Lower lobe of right lung (tissue), 2 donors: ENCODE measurements at places on chromosomes 1 and 21.

- no peak for DNase-seq
These were observed 167.9 kb downstream of the ASTN1 start for GRCh38 chr1:176996456-176997090.

DNA sequence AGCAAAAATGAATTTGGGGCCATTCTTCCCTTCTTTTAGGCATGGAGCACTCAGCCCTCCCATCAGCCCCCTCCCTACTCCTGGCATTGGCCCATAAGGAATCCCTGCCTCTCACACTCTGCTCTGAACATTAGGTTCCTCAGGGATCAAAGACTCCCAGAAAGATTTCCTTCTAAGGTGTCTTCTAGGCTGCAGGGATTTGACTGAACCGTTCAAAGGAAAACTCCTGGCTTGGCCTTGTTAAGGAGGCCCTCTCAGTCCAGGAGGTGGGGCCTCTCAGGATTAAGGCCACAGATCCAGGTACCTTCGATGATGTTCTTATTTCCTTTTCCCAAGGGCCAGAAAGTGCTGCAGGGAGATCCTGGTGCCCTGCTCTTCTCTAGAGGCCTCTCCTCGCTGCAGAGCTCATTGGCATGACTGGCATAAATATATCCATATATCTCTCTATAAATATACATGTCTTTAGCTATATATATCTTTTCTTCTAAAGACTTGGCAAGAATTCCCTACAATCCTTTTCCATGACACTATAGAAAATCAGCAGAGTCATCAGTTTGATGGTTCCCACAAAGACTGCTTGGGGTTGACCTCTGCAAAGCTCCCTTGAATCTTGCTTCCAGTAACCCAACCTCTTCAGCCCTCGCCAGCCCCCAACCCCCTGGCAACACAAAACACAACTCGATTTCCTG, 59.1 kb downstream of the PLXNA2 start:
- no peak for DNase-seq

DNA sequence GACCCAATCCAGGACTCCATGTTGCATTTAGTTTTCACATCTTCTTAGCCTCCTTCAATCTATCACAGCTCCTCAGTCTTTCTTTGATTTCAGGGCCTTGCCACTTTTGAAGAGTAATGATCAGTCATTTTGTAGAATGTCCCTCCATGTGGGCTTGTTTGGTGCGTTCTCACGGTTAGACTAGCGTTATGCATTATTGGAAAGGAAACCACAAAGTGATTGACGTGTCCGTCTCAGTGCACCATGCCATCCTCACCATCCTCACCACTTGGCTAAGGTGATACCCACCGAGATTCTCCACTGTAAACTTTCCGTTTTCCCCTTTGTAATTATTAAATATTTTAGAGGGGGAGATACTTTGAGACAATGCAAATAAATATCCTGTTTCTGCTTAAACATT, 59.6 kb upstream of the OLIG2 start:
- no peak for DNase-seq

DNA sequence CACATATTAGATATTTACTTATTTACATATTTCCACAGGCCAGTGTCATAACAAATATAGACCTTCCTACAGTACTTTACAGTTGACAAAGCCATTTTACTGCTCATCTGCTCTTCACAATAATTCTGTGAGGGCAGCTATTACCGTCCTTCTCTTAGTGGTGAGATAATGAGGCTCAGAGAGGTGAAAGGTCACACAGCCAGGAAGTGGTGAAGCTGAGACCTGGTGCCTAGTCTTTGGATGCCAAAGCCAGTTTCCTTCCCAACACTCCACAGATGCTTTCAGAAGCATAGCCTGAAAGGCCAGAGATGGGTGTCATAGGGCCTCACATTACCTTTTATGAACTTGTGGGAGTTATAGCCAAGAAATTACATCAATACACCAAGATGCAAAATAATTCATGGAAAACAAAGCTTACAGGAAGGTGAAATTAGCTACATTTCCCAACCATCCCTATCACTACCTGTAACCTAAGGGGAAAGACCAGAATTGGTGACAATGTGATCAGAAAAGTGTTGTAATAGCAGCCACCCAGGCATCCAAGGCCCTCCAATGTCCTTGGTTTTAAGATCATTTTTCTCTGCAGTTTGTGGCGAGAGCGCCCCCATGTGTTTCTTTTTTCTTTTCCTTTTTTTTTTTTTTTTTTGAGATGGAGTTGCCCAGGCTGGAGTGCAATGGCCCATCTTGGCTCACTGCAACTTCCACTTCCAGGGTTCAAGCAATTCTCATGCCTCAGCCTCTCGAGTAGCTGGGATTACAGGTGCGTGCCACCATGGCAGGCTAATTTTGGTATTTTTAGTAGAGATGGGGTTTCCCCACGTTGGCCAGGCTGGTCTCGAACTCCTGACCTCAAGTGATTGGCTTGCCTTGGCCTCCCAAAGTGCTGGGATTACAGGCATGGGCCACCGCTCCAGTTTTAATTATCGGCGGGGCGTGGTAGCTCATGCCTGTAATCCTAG, 26.5 kb upstream of the RPL11 start:
- no peak for DNase-seq

GRCh38 chr21:43905726-43906455, 40.9 kb downstream of the AGPAT3 start:
- no peak for DNase-seq

- no peak for DNase-seq
These were observed 89.7 kb downstream of the ADARB1 start for GRCh38 chr21:45164124-45164511.
